ENCODE measurements at places on chromosomes 5 and 9. TPM values are rescaled to one million over a fixed set of nuclear protein-coding genes. Genes with fewer than 3 reads are reported as not detected.

Gene NPR2
- total RNA-seq = 12.2 TPM

Gene FXN
- 17.8 TPM for total RNA-seq

Gene CXCL14
- total RNA-seq = not detected

Gene CACNA1B
- 0.49 TPM for total RNA-seq

Gene PLPP7
- 3.3 TPM for total RNA-seq

Measured in Panc1 (cell line).